ENCODE measurements at places on chromosomes 3 and 15.

DNA sequence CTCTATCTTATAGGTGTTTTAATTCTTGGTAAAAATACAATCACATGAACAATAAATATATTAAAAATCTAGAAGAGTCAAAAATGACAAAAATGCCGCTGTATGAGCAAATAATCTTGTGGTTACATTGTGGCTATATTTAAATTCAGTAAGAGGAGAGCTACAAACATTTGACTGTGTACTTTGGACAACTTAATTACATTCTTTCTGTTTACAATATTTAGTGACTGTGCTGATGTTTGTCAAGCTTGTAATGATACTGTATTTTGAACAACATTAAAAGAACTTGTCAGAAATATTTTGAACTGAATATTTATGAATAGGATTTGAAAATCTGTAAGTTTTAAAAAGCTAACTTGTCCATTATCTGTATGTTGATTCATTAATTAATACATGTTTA is 598.3 kb downstream of the SI start:
- DNase-seq = no peak

GRCh38 chr3:14767245-14768051 is 51.3 kb upstream of the FGD5 start:
- DNase-seq = no peak

GRCh38 chr15:69305204-69305931 is 6.7 kb downstream of the PAQR5 start:
- DNase-seq = peak; percentile 94

GRCh38 chr3:61381745-61382392 is 130.6 kb upstream of the FHIT start:
- peak; percentile 50 for DNase-seq

DNA sequence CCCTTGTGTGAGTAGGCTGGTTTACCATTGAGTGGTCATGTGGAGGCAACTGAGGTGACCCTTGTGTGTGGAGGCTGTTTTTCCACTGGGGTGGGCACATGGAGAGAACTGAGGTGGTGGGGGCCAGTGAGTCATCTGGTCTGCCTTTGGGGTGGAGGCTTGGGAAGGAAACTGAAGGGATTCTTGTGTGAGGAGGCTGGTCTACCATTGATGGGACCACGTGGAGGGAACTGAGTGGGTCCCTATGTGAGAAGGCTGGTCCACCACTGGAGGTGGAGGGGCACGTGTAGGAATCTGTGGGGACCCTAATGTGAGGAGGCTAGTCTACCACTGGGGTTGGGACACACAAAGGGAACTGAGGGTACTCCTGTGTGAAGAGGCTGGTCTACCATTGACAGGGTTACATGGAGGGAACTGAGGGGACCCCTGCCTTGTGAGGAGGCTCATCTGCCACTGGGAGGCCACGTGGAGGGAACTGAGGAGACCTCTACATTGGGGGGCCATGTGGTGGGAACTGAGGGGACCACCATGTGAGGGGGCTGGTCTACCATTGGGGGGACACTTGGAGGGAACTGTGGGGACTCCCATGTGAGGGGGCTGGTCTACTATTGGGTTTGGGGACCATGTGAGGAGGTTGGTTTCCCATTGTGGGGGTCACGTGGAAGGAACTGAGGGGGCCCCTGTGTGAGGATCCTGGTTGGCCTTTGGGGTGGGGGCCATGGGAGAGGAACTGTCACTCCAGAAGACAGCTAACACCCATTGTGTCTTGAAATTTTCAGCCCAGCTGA is 164.5 kb downstream of the WNT7A start:
- no peak for DNase-seq

GRCh38 chr3:39435006-39435748 is 28.7 kb downstream of the RPSA start:
- no peak for DNase-seq

DNA sequence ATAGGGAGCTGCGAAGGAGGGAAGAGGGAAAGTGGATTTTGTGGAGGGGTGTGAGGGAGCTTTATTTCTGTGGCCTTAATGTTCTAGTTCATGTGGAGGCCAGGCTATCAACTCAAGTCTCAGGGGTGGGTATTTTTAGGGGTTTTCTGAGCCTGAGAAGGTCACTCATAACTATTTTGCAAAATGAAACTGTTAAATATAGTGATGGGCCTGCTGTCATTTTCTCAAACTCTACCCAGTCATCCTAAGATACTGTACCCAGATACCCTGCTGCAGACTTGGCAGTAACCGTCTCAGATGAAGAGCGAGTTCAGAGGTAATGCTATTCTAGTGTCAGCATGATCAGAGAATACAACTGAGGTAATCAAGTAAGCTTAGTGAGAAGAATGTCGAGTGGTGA is 545.0 kb upstream of the TBL1XR1 start:
- DNase-seq = no peak

DNA sequence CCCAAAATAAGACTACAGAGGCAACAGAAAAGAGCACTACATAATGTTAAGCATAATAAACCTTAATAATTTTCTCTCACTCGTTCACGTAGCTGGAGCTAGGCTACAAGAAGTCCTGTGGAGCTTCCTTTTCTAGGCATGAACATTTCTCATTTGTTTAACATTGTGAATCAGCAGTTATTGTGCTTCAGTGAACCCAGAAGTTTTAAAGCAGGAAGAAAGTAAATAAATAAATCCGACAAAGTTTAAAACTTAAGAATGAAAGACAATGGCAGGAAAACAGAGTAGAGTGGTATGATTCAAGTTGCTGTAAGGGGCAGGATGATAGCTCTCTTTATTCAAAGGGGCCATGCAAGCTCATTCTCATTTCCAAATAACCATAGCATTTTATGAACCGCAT is 191.8 kb downstream of the LSAMP start:
- DNase-seq = no peak

- DNase-seq = peak; percentile 97
Measured at GRCh38 chr15:90931828-90932659, at the start of gene HDDC3. Gene HDDC3, minus strand, starts transcription at chr15:90932549. Its CDS starts 9 bp downstream, at chr15:90932540.

- no peak for DNase-seq
Measured at GRCh38 chr15:59244337-59244736, 37.7 kb downstream of the LDHAL6B start.

- no peak for DNase-seq
Measured at GRCh38 chr3:37824954-37825328, 36.7 kb upstream of the CTDSPL start.

GRCh38 chr3:62604751-62605351 is 231.5 kb upstream of the FEZF2 start:
- DNase-seq = no peak

GRCh38 chr3:193710286-193711165 is 117.5 kb downstream of the OPA1 start:
- no peak for DNase-seq

GRCh38 chr15:23877502-23878412 is 190.7 kb upstream of the NDN start:
- DNase-seq = peak; percentile 53

GRCh38 chr3:15033103-15033502 is 32.0 kb downstream of the MRPS25 start:
- DNase-seq = no peak

DNA sequence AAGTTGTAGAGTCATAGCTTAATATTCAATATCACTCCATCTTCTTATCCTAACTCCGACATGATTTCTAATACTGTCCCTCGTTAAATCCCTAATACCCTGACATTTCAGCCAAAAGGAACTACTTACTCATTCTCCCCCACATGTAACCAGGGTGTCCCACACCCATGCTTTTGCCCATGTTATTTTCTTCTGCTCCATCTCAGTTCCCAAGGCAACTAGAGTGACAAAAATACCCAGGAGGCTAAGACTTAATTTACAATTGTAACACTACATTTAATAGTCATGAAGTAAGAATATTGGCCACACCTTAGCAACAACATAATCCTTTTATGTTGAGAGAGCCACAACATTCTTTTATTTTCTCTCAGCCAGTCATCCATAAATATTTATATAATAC is 248.5 kb upstream of the TGFBR2 start:
- DNase-seq = no peak

DNA sequence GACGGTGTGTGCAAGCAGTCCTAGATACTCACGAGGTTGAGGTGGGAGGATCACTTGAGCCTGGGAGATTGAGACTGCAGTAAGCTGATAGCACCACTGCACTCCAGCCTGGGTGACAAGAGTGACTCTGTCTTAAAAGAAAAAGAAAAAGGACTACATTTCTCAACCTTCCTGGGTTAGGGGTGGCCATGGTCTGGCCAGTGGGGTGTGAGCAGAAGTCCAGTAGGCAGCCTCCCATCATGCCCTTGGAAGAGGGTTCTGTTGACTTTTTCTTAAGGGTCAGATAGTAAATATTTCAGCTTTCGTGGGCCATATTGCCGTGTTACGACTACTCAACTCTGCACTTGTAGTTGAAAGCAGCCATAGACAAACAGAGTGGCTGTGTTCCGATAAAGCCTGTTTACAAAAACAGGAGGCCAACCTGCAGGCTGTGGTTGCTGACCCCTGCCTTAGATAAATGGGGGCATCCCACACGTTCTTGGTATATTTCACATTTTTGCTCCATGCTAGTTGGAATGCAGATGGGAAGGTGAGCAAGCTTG is 31.0 kb upstream of the PDE8A start:
- DNase-seq = no peak

DNA sequence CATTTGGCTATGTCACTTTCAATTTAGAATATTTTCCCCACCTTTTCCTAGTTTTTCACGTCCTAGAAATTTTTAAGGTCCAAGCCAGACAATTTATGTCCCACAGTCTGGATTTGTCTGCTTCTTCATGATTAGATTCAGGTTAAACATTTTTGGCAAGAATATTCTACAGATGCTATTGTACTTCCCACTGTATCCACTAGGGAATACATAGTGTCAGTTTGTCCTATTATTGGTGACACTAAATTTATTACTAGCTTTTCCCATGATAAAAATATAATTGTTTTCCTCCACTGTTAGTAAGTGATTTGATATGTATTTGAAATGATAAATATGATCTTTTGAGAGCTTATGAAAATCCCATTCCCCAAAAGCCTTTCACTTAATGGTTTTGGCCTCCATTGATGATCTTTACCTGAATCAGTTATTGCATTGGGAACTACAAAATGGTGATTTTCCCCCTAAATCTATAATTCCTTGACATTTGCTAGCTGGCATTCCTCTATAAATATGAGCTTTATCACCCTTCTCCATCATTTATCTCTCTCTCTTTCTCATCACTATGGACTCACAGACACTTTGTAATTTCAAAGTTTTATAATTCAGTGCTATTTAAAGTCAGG is 8.3 kb downstream of the ARL14 start:
- no peak for DNase-seq

DNA sequence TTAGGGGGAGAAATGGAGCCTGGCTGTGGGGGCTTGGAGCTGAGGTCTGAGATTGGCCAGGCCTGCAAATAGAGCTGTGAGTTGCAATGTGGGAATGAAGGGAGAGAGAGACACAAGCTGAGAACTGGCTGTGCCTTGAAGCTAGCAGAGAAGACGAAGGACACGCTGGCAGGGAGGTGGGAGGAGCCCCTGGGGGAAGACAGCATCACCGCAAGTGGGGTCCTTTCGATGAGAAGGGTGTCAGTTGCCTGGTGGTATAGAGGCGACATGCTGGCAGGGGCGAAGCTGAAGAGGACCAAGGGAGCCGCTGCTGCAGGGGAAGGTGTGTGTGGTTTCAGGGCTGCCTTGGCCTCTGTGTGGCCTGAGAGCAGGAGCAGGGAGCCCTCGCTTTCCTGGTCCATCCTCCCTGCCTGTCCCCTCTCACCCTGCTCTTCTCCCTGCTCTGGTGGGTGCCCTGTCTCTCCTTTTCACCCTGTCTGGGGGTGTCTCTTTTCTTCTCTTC is 5.5 kb downstream of the RHCG start:
- DNase-seq = no peak

DNA sequence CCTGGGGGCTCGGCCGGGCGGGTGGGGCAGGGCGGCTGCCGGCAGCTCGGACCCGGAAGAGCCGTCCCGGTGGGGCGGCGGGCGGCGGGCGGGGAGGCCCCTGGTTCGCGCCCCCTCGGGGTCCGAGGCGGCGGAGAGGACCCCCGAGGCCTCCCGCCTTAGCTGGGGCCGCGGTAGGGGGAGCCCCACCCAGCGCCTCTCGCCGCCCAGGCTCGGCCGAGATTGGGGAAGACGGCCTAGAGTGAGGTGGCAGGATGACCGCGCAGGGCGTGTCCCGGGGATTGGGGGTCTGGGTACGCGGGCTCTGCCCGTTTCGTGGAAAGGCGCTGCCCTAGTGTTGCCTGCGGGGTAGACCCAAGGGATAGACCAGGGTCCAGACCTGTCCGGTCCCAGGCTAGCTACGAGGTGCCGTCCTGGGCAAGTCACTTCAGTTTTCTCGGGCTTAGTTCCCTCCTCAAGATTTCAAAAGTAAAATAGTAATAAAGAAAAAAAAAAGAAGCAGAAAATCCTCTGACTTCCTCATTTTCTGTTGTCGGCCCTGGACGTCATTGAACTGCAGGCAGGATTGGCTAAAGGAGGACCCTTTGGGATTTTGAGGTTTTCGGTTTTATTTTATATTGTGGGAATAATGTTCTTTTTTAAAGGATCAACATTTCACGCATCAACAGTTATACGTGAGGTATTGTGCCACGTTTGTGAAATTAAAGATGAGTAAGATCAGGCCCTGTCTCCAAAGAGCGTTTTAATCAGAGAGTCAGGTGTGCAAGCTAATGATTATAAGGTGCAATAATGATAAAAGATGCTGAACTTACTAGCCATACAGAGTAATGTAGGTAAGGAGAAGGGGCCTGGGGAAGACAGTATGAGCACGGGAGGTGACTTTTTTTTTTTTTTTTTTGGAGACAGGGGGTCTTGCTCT is 679 bp downstream of the IQGAP1 start:
- peak; percentile 78 for DNase-seq

- DNase-seq = peak; percentile 63
Measured at GRCh38 chr3:120182613-120183511, 88.6 kb upstream of the GSK3B start.

DNA sequence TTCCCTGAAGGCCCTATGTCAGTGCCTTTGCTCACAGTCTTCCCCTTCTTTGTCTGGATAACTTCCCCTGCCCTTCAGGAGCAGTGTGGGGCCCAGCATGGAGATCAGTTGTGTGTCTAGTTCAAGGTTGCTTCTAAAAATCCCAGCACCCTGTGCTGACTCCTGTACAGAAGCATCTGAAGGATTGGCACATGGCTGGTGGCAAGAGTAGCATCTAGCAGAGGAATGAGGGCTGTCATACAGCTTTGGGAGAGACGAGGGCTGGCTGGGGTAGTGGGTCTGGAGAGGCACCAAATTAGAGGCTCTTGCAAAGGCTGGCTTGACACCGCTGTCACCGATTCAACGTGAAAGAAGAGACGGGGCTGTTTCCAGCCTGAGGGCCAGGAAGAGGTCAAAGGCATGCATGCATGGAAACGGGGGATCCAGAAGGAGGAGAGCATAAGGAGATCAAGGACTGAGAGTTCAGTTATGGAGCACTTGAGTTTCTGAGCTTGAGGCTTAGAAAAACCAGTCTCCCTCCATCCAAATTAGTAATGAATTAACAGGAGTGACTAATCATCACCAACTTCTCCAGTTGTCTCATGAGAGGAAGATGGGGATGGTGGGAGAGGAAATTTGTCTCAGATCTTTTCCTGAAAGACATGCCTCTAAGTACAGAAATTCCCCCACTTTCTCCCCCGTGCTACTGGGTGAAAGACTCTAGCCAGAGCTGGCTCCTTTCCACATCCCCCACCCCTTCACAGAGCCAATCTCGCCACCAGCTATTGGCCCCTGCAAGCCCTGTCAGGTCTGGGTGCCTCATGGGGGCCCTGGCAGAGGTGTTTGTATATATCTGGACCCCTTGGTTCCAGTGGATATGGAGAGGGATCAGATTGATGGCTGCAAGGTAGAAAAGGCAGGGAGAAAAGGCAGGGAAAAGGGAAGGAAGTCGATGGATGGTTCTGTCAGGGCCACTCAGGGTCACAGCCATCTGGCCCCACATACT is 45.9 kb downstream of the SLCO2A1 start:
- no peak for DNase-seq

GRCh38 chr15:55343168-55343567 is 24.1 kb downstream of the PIGB start:
- peak; percentile 15 for DNase-seq

- no peak for DNase-seq
Measured at GRCh38 chr3:100057716-100058575, 56.4 kb downstream of the FILIP1L start.

All from GM03348 (cell line).